ENCODE measurements at places on chromosomes 2 and 18.

- no peak for DNase-seq
These were observed 528.3 kb downstream of the CMPK2 start for GRCh38 chr2:6337472-6337820.

DNA sequence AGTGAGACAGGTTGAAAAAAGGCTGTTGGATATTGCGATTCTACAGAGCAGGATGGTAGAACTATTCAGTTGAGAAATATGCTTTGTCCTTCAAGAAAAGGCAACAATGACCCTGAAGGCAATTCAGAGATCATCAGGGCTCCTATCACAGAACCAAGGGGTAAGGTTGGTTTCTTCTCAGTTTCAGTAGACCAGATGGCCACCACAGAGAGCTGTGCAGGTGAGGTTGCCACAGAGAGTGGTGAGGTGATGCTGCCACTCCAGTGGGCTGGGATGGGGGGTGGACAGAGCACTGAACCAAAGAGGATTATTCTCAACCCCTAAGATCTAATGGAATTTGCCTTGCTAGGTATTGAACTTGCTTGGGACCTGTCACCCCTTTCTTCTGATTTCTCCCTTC, 64.6 kb upstream of the ZBTB7C start:
- DNase-seq = no peak

- DNase-seq = no peak
These were observed 62.3 kb upstream of the SNTG2 start for GRCh38 chr2:888211-888801.

DNA sequence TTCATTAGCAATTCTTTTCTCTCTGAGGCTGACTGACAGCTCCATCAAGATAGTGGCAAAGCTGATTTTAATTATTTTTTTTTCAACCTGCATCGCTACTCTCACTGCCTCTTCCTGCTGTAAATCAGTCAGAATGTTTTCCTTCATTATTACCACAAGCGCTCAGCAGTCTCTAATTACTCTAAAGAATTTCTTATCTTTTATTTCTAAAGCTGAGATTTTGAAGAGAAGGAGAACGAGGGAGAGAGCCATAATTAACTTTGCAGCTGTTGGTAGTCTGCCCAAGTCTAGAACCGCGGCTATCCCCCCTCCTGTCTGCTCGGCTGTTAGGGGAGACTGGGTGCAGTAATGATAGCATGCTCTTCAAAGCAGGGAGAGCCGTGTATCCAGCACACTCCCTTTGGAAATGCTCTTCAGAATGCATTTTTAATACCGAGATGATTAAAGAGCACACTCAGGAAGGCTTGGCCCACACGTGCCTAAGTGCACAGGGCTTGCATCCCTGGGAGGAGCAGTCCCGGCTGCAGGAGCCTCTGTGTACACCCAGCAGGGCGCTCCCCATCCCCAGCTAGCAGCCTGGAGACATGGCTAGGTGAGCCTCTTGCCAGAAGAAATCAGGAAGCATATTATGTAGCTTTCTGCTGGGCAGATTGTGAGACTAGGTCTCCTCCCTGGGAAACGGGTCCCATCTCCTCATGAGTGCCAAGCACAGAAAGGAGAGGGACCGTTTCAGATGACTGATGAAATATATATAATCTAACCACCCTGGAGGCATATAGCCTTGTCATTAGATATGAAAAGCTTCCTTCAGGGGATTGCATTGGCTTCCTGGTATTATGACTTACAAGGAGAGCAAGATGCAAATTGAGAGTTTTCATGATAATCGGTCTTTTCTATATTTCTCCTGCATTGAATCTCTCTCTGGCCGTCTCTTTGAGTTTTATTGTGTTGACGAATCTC, 555.2 kb downstream of the CMPK2 start:
- DNase-seq = no peak

DNA sequence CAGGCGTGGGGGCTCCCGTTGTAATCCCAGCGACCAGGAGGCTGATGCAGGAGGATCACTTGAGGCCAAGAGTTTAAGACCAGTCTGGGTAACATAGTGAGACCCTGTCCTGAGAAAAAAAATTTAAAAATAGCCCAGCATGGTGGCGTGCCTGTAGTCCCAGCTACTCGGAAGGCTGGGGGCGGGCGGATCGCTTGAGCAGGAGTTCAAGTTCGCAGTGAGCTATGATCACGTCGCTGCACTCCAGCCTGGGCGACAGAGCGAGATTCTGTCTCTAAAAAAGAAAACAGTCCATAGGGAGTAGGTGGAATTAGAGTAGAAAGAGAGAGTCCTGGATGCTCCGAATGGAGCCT, 325 bp upstream of the TTLL4 start:
- DNase-seq = no peak

DNA sequence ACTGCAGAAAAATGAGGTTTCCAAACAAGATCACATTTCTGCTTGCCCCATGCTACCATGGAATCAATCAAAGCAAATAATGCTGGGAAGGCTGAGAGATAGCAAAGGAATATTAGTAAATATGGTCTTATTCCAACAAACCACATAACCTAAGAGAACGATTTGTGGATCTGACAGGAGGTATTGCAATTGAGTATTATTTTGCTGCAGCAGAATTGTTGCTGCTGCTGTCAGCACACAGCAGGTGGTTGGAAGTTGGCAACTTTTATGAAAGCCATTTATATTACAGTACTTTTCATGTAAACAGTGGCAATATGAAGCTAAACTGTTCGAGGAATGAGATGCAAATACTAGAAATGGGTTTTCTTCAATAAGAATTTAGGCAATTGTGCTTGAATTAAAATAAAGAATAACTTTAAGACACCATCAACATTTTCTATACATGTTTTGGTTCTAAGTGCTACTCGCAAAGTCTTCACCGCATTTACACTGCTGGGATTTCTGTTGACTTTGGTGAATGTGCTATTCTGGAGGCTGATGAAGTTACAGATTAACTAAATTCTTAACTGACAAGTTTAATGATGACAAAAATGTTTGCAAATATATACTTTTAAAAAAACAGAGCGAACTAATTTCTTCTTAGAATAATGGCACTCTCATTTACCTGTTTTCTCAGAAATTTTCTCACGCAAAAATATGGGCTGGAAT, 1285.7 kb downstream of the CNTNAP5 start:
- no peak for DNase-seq

DNA sequence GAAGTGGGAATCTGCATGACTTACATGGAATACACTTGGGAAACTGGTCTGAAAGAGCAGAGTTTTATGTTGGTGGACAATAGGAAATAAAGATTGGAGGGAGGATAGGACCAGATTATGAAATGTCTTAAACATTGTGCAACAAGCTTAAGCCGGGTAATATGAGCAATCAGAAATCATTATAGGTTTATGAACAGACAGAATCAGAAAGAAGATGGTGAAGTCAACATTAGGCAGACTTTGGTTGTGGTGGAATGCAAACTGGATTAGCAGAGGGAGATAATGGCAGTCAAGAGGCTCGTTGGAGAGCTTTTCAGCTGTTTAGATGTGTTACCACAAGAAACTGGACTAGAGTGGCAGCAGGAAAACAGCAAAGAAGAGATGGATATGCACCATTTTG, 43.5 kb downstream of the CRIM1 start:
- no peak for DNase-seq

DNA sequence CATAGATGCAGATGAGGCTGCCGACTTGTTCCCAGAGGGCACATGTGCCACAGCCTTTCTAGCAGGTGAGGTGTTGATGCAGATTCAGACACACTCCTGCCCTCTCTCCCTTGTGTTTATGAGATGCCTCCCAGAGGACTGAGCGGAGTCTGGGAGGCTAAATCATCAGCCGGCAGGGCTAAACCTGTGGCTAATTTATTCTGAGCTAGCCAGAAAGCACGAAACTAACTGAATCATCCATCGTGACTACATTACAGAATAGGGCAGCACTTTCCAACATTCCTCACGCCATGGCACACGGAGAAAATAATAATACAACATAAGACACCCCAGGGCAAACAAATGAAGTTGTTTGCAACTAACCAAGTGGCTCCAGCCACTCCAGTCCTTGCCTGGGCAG, 101.7 kb upstream of the FZD7 start:
- DNase-seq = no peak

DNA sequence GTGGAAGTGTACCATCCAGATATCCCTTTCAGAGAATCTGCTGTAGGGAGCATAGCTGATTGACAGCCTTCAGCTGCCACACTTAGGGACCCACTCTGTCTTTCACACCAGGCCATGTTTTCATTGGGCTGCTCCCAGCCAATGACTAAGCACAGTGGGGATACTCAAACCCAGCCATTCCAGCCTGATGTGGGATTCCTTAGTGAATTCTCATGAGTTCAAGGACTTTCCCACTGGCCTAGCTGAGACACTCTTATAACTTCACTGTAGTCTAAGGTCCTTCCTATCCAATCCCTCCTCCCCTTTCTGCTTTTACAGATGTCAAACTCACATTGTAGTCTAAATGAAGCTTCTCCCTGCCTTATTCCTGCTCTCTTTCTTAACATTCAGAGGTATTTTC, 201.2 kb downstream of the PIK3C3 start:
- DNase-seq = no peak

DNA sequence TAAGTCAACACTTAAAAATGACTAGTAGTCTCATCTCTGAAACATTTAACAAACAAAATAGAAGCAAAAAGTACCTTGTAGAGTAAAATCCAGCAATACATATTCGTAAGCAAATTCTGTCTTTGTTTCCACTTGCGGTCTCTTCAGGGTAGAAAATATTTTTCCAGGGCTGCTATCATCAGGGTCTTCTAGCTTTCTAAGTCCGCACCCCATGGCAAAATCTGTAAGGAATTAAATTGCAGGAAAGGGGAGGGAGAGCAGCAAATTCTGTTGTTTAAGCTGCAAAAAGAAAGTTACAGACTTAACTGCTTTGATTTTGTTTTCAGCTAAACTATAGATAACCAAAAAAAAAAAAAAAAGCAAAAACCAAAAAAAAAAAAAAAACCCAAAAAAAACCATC, at the start of gene RFTN2:
RFTN2 (minus strand) TSS at position 342 of the 400 bp plus-strand sequence; CDS start at position 213, 129 bp downstream.
- no peak for DNase-seq

DNA sequence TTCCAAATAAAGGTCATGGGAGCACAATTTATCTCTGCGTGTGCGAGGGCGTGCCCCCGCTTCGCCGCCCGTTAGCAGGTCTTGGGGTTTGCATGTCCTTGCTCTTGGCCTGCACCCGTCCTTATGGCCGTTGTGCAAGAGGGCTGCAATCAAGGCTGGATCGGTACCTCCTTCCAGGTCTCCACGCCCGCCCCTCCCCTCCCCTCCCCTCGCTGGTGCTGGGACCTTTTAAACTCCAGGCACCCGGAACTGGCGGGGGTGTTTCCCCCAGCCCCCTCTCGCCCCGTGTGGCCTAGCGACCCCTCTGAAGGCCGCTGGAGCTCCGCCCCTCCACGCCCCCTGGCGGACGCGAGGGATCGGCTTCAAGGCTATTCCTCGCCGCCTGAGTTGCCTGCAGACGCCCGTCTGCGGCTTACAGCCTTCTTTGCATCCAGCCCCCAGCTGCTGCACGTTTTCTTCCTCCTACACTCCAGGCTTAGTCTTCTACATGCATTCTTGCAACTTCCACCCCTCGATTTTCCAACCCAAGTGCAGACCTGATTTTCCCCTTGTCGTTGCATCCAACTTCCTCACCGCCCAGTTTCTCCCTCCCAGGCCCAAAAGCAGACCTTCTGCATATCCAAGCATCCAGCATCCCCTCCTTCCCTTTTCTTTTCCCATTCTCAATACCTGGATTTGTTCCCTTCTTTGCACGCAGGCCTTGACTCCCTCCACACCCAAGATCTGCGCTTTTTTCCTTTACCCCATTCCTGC, 577 bp downstream of the IDH1 start:
- peak; percentile 66 for DNase-seq

GRCh38 chr18:56878711-56879110, 227.6 kb downstream of the WDR7 start:
- no peak for DNase-seq

DNA sequence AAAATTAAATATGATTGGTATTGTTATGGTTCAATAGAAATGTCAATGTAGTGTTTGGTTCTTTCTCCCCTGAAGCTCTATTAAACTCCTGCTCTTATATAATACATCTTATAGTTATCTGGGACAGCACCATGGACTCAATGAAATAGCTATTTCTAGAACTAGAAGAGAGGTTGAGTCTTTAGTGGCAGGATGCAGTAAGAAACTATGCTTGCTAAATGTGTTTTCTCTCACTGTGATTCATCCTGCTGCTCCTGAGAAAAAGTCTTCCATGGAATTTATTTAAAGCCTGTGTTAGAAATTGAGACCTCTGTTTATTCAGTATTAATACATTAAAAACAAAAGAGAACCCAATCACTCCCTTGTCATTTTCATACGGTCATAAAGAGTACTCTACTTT, 61.5 kb downstream of the G6PC2 start:
- no peak for DNase-seq

GRCh38 chr2:10909050-10909995, 2.4 kb upstream of the KCNF1 start:
- DNase-seq = peak; percentile 8

DNA sequence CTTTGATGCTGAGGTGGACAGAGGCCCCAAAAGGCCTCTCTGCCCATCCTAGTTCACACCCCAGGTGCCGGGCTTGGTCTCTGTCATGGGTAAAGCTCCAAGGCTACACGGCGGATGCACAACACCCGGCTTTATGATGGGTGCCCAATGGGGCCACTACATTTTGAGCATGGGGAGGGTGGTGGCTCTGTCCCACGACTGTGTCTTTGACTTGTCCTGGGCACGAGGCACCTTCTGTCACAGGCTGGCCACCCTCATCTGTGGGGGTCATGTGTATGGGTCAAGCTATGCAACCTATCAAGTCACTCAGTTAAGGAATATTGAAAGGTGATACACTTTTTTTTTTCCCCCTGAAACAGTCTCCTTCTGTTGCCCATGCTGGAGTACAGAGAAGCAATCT, 63.7 kb downstream of the EDAR start:
- DNase-seq = no peak

DNA sequence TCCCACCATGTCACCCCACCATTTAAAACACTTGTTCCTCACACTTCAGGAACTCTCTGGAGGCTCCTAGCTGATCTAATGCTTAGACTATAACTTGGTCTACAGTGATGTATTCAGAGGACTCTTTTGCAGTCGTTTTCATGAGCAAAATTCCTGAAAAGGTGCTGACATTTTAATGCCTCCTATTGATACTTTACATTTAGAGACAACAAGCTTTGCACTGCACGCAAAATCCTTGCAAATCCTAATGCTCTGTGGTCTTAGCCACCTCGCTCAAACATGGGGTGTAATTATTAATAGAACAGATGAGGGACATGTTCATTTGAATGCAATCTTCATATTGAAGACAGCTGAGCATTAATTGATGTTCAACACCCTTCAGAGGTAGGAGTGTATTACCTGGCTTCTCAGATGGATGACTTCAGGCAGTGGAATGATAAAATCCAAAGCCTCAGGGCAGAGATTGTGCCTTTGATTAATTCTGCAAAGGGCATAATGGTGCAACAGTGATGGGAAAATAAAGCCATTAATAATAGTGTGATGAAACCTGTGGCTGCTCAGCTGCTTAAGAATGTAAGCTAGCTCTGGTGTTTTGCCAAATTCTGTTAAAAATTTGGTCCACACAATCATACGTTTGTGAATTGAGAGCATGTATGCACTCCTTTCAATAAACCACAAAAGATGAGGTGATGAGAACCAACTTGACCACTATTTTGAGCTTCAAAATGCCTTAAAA, 5.4 kb downstream of the CTAGE1 start:
- no peak for DNase-seq

- no peak for DNase-seq
These were observed 163.8 kb downstream of the PDE11A start for GRCh38 chr2:177908824-177909223.
